CD4-positive, alpha-beta T cell treated with Interleukin-17A for 1 hour (primary cell): ENCODE measurements at places on chromosomes 7 and 10.

- no peak for DNase-seq
Observed at GRCh38 chr7:42479816-42480633, 243.0 kb upstream of the GLI3 start.

DNA sequence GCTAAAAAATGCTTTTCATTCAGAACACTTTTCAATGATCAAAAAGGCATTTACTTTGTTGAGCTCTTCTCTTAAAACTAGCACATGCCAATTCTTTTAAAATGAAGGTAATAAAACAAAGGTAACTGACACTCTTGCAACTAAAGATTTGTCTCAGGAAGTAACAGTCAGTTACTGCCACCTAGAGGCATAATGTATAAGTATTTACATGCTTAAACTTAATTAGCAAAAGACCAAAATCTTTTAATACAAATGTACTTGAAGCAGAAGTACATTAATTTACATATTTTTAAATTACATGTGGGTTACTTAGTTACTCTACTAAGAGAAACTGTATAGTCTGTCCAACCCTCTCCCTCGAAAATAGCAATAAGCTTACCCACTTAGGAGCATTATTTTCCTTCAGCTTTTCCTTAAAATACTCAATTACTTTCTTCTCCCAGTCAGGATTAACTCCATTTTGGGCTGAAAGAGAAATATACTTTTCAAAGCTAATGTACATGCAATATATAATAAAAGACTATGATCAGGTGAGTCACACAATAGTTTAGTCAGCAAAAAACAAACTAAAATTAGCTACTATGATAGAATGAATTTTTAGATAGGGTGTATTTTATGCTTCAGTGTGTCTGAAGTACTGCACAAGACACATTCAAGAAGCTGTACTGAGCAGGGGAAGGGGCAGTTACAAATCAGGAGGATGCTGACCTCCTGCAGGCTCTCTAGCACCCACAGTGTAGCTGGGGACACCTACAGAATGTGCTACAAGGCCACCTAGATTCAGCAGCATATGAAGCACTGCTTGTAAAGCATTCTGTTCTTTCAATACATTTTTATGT, 13.0 kb downstream of the MCMBP start:
- DNase-seq, result peak; percentile 70

GRCh38 chr7:28845106-28845505, 113.0 kb downstream of the TRIL start:
- DNase-seq, result no peak

DNA sequence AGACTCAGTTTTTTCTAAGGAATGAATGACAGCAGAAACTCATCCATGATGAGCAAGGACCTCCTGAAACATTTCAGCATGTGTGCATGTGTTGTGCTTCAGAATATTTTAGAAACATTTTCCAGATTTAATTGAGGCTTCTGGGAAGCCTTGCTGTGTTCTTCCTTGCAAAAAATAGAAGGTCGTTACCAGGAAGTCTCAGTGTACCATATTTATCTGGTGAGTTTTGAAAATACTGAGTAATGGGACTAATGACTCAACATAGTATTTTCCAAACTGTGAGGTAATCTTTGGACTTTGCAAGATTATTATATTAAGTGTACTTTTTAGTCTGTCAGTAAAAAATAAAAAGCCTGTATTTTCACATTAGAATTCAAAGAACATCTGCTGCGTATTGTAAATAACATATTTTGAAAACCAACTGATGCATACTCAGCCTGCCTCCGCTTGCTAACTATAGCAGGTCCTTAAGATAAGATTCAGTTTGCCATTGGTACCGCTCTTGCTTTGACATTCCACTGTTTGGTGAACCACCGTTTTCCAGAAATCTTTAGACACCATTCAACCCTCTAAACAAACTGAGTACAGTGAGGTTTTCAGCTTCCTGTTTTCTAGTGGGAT, 739.6 kb upstream of the GALNT17 start:
- no peak for DNase-seq

GRCh38 chr7:137343281-137343841, at the start of gene PTN:
Gene PTN (minus strand): TSS chr7:137343733. CDS start chr7:137254973, 88,760 bp downstream.
- no peak for DNase-seq

GRCh38 chr10:36126076-36126475, 484.0 kb upstream of the FZD8 start:
- no peak for DNase-seq

DNA sequence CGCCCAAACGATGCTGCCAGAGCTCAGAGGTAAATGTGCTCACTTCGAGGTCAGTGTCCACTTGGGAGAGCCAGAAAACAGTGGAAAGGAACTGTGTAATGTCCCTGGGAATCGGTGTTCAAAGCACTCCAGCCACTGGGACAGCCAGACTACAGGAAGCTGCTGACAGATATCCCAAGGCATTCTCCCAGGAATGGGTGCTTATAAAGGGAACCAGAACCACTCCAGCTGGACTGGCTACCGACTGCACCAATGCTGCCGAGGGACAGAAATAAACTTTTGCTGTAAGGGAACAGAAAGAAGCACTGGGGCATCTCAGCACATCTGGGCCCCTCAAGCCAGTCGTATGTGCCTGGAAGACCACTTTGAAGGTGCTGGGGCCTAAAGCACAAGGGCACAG, 76.7 kb downstream of the ATXN7L1 start:
- DNase-seq, result no peak

- DNase-seq, result no peak
Observed at GRCh38 chr7:2251841-2252771, 10.1 kb downstream of the NUDT1 start.

DNA sequence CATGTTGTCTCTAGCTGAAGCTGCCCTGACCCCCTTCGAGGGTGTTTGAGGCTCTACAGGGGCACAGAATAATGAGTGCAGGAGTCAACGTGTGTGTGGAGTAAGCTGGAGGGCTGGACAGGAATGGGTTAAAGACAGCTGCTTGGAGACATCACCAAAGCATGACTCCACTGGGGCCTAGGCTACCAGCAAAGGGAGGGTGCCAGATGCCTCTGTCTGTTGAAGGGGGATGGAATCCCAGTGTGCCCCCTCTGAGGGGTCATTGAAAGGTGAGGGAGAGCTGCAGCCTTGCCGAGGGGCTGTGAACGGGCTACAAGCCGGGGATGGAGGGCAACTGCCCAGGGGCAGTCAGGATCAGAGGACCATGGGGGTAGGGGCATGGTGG, 51.7 kb upstream of the PODXL start:
- DNase-seq, result no peak

DNA sequence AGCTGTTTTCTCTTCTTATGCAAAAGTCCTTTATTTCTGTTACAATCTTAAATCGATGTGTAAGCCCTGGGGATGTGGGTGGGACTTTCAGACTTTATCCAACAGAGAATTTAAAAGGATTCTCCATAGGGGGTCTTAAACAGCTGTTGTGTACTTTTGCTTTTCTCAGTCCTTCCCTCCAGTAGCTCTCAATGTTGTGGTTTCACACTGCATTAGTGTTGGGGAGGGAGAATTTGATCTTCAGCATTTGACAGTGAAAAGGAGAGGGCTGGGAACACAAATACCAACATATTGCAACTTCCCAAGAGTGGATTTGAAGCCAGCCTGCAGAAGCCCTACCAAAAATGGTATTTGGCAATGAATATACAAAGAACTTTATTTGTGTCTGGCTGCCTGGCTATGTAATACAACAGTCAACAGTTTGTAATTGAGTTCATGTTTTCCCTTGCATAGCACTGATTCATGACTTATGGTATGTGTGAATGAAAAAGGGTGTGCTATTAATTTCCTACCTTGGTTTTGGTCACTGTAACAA, 80.1 kb upstream of the CAPZA2 start:
- DNase-seq, result no peak

GRCh38 chr7:115491744-115492380, 538.7 kb downstream of the TFEC start:
- no peak for DNase-seq

GRCh38 chr7:98860071-98860470, 9.7 kb downstream of the TMEM130 start:
- DNase-seq, result no peak

DNA sequence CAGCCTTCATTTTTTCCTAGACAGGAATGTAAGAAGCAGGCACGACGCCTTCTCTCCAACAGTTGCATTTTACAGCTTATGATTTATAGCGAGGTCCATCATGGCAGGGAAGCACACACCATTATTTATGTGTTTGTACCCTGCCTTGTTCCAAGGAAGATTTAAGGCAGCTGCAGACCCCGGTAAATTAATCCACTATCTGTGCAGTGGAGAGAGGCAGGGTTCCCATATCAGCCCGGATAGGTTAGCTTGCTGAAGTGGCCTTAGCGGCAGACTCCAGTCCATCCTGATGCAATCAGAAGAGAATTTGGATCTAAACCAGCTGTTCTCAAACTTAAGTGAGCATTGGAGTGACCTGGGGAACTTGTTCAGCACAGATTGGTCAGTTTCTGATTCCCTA, 359.4 kb downstream of the GALNT17 start:
- no peak for DNase-seq

GRCh38 chr7:121931149-121931902, 58.4 kb downstream of the PTPRZ1 start:
- DNase-seq, result no peak

GRCh38 chr10:61609701-61610100, 53.0 kb upstream of the CABCOCO1 start:
- DNase-seq, result no peak

DNA sequence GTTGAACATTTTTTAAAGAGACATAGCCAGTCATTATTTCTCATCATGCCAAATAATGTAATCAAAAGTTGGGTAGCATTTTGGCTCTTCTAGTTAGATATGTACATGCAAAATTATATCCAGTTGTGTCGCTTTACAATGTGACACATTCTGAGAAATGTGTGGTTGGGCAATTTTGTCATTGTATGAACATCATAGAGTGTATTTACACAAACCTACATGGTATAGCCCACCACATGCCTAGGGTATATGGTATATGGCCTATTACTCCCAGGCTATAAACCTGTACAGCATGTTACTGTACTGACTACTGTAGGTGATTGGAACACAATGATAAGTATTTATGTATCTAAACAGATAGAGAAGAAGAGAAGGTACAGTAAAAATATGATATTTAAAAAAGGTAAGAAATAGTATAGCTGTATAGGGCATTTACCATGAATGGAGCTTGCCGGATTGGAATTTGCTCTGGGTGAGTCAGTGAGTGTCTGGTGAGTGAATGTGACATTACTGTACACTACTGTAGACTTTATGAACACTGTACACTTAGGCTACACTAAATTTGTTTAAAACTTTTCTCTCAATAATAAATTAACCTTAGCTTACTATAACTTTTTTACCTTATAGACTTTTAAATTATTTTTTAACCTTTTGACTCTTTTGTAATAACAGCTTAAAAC, 16.5 kb downstream of the ZNF365 start:
- no peak for DNase-seq

DNA sequence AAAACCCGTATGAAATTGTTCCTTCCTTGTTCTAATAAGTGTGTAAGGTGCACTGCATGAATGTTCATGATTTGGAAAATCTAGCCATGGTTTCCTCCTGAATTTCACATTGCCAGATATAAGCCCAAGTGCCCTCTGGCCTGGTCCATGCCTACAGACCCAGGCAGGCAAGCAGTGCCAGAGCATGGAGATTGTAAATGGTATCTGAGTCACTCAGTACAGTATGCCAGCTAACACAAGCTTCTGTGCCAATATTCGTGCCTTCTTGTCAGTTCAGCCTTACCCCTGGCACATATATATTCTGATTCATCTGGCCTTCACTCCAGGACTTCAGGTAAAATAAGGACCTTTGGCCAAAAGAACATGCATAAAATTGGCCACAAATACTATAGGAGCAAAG, 38.4 kb upstream of the PDE1C start:
- no peak for DNase-seq

GRCh38 chr7:24824896-24825295, 67.6 kb upstream of the GSDME start:
- no peak for DNase-seq

DNA sequence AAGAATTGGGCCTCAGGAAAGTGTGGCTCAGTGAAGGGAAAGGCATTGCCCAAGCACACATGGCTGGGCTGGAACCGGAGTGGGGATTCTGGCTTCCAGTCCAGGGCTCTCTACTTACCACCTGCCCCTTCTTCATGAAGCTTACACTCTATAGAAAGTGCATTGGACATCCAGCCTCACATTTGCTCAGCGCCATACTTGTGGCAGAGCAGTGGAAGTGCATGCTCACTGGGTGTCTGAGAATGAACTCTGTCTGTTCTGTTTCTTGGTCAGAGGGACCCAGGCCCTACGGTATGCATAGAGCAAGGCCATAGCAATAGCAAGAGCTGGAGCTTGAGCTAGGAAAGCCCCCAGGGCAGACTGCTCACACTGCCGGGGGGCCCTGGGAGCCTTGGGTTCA, 1253.5 kb downstream of the TYW1 start:
- no peak for DNase-seq

DNA sequence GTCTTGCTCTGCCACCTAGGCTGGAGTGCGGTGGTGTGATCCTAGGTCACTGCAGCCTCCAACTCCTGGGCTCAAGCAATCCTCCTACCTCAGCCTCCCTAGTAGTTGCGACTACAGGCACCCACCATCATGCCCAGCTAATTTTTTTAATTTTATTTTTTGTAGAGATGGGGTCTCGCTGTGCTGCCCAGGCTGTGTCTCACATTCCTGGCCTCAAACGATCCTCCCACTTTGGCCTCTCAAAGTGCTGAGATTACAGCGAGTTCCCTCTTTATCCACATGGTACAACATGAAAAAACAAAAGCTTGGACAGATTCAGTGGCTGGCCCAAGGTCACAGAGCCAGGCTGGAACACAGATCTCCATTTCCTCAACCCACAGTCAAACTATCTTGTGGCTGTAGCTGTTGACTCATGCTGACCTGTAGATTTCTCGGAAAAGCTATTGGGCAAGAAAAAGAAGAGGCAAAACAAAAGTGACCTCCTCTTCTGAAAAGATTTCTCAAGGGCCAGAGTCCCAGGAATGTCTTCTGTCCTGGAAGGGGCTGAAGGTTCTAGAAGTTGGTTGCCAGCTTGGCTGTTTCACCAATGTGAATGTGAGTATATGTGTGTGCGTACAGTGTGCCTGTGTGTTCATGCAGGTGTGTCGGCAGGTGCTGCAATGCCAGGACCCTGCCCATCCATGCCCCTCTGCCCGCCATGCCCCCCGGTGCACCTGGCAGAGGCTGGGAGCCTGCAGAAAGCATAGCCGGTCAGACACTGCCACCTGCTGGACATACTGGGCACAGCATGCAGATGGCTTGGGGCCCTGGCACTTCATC, 28.4 kb downstream of the TMEM130 start:
- DNase-seq, result peak; percentile 58

GRCh38 chr10:770975-771374, 81.5 kb upstream of the DIP2C start:
- DNase-seq, result no peak
